ENCODE measurements at places on chromosomes 2 and 18.

DNA sequence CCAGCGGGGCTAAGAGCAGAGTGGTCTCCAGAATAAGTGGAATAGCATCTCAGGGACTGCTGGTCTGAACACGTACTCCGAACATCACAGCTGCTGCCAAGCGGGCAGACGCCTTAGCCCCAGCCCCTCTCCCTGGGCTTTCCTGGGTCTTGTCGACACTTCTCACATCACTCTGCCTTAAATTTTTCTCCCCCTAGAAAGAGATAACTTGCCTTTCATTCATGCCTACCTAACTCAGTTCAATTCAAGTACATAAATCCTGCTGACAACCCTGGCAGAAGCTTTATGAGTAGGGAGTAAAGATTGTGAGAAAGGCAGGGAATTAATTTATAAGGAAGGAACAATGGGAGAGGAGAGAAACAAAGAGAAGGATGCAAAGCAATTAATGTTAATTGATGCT lies 202.9 kb upstream of the TNP1 start:
- no peak for DNase-seq

- no peak for DNase-seq
Measured at GRCh38 chr2:64904413-64905329, 84.5 kb upstream of the SLC1A4 start.

DNA sequence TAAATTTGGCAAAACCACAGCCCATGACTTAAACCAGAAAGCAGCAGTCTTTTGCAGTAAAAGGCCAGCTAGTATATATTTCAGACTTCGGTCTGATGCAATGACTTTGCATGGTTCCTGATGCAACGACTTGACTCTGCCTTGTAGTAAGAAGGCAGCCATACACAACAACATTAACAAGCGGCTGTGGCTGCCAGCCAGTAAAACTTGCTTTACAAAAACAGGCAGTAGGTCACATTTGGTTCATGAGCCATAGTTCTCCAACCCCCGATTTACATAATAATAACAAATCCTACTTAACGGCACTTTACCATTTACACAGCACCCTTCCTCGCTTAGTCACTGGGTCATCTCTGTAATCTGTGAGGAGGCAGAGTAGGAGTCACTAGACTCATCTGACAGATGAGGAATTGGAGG lies 410.3 kb downstream of the LRATD1 start:
- no peak for DNase-seq

DNA sequence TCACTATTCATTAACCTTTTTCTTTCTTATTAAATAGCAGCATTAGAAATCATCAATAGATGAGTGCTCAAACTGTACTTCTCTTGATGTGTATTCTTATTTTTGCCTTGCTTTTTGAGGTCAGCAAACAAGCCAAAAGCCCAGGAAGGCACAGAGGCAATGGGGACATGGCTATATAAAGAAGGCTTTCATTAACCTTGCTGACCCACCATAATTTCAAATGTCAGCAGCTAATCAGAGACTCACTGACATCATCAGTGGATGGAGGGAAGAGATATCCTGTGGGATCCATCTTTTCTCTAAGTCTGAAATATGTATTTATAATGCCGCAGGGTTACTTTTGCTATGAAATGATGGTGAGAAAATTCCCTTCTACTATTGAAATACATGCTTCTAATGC lies 1162.8 kb upstream of the ACVR2A start:
- DNase-seq, result no peak

- peak; percentile 86 for DNase-seq
Measured at GRCh38 chr2:28583899-28584553, 88.2 kb downstream of the PLB1 start.

DNA sequence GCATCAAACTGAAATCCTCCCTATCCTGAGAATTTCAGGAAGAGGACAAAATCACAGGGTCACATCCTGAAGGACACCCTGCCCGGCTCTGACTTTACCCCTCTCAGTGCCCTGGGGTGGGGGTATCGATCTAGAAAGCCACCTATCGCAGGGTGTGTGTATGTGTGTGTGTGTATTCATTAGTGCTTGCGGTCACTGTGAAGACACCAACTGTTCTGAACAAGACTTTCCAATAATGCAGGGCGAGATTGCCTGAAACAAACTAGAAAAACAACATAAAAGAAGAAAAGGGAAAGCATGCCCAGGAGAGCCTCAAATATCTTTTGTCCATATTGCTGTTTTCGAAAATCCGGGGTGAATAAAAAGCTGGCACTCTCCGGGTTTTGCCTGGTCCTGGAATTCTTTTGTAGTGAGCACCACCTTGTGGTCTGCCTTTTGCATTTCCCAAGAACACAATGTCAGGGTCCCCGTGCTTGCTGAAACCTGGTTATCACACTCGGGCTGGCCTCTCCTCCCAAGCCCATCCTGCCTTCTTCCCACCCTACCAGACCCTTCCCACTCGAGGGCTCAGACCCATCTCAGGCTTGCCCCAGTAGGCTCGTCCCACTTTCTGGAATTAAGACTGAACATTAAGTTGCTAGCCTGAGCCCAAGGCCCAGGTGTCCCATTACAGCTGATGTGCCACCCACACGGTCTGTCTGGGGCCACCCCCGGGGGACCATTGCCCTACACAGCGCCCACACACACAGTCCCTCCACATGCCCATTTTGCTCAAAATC lies 25.0 kb upstream of the COPS8 start:
- DNase-seq, result peak; percentile 67

DNA sequence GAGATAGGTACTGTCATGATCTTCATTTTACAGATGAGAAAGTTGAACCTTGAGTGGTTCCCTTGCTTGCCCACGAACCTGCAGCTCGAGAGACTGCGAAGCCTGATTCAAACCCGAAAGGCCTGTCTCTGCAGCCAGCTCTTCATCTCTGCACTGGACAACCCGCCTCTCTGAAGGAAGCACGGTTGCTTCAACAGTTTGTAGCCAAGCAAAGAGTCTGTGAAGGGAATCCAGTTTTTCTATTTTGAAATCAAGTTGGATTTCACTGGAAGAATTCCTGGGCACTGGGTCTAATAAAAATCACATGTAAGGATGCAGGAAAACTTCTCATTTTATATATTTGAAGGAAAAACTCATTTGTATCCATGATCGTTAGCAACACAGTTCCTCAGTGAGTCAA lies 21.3 kb upstream of the ICOS start:
- no peak for DNase-seq

DNA sequence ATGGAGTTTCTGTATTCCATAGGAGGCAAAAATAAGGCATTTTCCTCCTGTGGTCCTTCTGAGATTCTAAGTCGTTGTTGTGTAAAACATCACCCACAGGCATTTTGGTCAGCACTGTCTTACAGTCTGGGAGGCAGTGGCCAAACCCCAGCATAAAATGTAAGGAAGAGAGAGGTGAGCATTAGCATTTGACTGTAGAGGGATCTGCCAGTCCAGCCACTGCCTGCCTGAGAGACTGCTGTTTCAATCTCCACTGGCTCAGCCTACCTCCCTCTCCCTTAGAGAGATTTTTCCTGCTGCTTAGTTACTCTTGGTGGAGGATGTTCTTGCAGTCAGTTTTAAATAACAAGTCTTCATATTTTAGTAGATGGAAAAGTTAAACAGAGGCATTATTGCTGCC lies 77.0 kb downstream of the ARHGEF33 start:
- DNase-seq, result no peak

- DNase-seq, result no peak
Measured at GRCh38 chr2:75202359-75202758, 3.0 kb upstream of the TACR1 start.

- DNase-seq, result no peak
Measured at GRCh38 chr2:168948621-168949212, 47.6 kb downstream of the G6PC2 start.
